ENCODE measurements at places on chromosomes 1 and 21.

DNA sequence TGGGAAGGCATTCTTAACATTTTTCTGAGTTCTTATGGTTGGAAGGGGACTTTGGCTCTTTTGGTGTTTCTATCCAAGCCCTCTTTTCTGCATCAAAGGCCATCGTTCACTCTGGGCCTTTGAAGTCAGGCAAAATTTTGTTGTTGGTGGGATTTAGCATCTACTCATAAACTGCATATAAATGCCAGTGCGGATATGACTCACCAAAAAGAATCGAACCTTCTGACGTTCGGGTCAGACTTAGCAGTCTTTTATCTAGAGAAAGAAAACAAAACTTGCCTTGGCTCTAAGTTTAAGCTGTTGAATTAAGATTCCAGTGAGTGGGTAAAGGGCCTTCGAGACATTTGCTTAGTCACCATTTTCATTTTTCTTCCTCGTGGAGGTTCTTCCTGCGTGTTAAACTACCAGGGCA, 51.4 kb downstream of the EVA1C start:
- DNase-seq: peak; percentile 95

GRCh38 chr21:29092102-29092959, 18.9 kb upstream of the CCT8 start:
- DNase-seq: peak; percentile 48

GRCh38 chr1:31787261-31787660, 23.1 kb upstream of the ADGRB2 start:
- DNase-seq: no peak

GRCh38 chr1:41382480-41383090, 21.4 kb downstream of the FOXO6 start:
- DNase-seq: peak; percentile 19

DNA sequence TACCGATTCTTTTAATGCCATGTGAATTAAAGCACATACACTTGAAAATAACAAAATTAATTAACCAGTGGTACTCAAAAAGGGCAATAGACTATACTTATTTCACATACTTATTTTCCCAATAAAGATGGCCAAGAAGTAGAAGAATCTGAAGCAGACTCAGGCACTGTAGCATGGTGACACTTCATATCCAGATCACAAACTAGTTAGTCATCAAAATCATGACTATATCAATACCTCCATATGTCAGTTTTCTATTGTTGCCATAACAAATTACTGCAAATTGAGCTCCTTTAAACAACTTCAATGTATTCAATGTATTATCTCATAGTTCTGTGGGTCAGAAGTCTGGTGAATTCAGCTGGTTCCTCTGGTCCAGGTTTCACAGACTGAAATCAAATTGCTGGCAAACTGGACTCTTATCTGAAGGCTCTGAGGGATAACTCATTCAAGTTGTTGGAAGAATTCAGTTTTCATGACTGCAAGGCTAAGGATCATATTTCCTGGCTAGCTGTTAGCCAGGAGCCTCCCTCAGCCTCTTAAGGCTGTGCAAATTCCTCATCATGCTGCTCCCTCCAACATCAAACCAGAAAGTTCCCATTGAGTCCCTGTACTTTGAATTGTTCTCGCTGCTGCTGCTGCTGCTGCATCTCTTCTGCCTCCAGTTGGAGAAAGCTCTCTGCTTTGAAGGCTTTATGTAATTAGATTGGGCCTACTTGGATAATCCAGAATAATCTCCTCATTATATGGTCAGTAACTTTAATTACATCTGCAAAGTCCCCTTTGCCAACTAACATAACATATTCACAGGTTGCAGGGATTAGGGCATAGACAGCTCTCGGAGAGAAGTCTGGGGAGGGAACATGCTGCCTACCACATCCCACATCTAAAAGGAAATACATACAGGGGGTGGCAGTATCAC, 91.5 kb downstream of the MRPL39 start:
- DNase-seq: no peak

DNA sequence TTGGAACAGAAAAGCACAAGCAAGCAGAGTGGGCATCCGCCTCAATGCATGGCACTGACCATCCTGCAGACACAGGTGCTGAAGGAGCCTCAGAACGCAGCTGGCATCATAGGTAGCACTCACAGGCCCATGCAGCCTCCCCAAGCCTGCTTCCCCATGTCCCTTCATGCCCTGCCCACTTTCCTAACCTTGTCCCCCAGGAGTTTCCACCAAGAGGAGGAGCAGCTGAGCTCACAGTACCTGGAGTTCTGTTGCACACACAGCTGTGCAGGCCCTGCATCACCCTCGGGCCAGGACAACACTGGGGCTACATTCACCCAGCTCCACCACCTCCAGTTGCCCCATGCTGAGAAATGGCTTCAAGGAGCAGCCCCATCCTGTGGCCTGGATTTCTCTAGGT, 83.4 kb downstream of the SETD4 start:
- DNase-seq: no peak

DNA sequence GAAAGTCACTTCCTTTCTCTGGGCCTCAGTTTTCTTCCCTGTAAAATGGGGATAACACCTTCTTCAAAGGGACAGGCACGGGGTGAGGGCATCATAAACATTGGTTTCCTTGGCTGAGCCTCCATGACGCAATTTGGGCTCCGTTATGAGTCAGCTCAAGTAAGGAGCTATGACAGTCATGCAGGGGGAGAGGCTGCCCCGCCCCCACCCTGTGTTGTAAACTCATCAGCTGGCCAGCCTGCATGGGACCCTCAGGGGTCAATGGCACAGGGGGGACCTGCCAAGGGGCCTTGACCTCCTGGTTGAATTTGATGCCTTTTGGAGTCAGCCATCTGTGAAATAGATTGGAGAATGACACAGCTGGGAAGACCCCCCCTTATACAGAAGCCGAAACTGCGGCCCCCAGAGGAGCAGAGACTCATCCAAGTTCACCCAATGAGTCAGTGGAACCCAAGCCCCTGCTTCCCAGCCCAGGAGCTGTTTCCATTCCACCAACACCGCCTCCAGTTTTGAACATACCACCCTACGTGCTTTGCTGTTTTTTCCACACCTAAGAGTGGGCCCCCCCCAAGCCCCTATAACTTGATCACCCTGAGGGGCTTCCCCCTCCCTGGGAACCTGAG, 36.8 kb upstream of the RUNX3 start:
- DNase-seq: peak; percentile 90

DNA sequence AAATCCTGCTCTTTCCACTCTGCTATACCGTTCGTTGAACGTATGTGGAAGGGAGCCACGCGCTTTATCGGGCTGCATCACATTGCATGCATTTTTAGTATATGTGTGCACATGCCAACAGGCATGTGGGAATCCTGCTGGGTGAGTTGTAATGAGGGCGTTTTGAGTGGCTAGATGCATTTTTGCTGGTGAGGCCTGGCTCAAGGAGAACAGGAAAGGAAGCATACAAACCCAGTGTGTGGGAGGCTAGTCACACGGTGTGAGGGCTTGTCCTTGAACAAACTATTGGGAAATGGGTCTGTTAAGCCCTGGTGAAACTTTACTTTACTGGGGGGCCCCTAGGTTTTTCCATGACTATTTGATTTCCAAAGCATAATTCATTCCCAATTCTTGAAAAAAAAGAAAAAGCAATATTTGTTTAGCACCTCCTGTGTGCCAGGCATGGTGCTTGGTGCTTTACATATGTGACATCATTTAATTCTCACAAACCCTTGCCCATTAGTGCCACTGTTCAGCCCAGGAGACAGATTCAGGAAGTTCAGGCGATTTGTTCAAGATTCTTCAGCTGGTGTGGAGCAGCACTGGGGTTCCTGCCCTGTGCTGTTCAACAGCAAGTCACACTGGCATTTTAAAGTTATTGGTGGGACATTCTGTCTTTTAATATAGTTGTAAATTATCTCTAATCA, 25.6 kb upstream of the JUN start:
- DNase-seq: peak; percentile 36

- peak; percentile 91 for DNase-seq
Measured at GRCh38 chr1:184118046-184118445, 66.5 kb downstream of the TSEN15 start.

GRCh38 chr1:84412316-84412942, 14.1 kb downstream of the DNASE2B start:
- DNase-seq: peak; percentile 76

DNA sequence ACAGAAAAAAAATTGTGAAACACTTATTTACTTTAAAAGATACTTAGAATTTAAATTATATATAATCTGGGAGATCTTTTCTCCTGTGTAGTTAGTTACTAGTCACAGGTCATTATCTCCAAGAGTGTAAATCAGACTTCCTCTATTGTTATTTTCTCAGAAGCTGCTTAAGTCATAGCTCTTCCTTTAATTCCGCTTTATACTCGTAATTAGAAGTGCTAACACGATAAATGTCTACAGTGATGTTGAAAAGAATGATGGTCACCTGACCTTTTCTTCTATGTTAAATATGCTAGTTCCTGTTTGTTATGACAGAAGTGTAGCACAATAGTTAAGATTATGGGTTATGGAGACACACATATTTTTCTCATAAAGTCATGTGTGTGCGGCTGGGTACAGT, 123.6 kb downstream of the TGFB2 start:
- DNase-seq: no peak

- peak; percentile 64 for DNase-seq
Measured at GRCh38 chr1:111739925-111740765, 950 bp upstream of the INKA2 start.

GRCh38 chr1:172286629-172287076, 133.8 kb upstream of the C1orf105 start:
- peak; percentile 99 for DNase-seq

- DNase-seq: peak; percentile 91
Measured at GRCh38 chr1:64917328-64917861, 49.0 kb downstream of the JAK1 start.

DNA sequence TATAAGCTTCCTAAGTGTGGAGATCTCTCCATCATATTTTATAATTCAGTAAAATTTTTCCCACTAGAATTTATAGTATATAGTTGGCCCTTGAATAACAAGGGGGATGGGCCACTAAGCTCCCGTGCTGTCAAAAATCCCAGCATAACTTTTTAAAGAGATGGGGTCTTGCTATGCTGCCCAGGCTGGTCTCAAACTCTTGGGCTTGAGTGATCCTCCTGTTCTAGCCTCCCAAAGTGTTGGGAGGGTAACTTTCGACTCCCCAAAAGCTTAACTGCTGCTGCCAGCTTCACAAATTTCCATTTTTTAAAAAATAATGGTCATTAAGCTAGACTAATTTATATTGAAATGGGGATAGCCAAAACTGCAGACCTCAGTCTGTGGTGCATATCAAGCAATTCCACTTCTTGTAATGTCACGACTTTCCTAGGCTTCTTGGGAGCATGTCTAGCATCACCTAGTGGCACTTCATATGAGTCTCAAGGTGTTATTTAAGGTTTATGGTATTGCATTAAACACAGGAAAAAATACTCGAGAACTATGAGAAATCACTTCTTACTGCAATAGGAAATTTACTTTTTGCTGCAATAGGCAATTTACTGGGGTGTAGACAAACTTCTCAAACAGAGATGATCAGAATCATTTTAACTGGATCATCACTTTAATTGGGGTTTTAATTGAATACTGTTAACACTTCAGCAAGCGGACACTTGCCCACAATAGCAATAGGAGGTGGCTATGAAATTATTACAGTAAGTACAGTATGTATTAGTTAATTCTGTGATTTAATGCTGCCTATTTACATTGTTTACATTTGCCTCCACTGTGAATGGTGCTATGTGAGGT, 19.3 kb upstream of the ACTA1 start:
- peak; percentile 14 for DNase-seq

- DNase-seq: no peak
Measured at GRCh38 chr1:88708011-88708410, 23.9 kb downstream of the PKN2 start.

DNA sequence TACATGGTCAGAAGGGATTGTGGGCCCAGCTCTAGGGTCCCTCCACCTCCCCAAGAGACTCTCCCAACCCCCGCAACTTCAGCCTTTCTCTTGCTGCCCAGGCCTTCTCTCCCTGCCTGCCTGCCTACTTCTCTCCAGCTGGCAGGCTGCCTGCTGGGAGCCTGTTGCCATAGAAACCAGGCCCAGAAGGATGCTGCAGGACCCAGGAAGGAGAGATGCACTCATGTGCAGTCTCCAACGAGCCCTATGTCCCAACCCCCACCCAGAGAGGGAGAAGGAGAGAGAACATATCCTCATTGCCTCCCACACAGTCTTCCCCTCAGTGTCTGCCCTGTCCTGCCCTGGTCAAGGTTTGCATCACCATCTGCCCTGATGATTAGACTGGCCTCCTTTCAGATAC, 10.8 kb upstream of the SMIM12 start:
- no peak for DNase-seq

GRCh38 chr1:181251713-181252075, 163.2 kb downstream of the IER5 start:
- DNase-seq: no peak

- DNase-seq: no peak
Measured at GRCh38 chr1:174112489-174113162, 46.7 kb upstream of the RABGAP1L start.

DNA sequence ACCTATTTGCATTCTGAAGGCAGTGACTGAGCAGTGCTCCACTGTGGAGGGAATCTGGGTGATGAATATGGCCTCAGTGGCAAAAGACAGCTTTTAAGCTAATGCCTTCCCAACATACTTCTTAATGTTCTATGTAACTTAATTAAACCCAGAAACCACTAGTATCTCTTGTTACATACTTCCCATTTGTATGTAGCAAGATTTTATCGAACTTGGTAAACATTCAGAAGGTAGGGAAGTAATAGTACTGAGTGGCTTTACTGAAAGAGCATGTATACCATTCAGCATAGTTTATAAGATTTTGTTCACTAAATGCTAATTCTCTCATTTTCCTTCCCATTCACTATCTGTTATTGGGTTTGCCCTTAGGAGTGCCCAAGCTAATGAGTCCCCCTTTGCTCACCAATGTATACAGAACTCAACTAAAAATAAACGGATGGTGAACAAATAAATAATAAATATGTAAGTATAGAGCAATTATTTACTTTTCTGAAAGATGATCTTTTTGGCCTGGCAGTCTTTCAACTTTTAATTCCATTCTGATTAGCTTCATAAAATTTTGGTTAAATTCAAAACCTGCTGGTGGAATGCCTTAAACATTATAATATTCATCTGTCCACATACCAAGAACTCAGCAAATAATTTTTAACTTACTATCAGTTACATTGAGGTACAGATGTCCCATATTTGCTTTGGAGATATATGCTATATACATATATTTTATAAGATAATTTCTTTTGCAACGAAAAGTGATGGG, 204.4 kb downstream of the APP start:
- DNase-seq: no peak

DNA sequence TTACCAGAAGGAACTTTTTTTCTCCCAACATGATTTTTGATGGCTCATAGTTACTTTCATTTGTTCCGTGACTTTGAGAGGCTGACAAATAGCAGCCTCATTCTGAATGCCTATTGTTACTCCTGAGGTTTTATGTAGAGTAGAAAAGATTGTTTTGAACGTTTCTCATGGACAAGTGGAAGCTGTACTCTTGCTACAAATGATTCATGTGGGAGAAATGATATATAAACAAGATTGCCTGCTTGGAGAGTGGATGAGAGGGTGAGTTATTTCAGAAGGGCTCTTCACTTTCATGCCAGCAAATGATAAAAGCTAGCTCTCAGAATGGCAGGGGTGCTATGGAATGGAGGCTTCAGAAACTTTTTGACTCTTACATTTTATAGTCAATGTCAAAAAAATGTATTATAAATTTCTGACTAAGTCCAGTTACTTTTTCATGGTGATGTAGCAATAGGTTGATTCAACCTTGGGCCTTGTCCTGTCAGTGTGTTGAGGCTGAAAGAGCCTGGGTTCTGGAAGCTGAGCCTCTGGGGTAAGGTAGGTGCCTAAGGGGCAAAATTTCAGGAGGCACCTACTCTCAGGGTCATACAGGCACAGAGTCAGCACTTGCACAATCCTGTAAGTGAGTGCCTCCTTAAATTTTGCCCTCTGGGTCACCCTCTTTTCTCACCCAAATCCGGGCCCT, 19.4 kb downstream of the JUN start:
- peak; percentile 80 for DNase-seq

All from RPMI7951 (cell line).